ENCODE measurements at places on chromosomes 5 and 9.

DNA sequence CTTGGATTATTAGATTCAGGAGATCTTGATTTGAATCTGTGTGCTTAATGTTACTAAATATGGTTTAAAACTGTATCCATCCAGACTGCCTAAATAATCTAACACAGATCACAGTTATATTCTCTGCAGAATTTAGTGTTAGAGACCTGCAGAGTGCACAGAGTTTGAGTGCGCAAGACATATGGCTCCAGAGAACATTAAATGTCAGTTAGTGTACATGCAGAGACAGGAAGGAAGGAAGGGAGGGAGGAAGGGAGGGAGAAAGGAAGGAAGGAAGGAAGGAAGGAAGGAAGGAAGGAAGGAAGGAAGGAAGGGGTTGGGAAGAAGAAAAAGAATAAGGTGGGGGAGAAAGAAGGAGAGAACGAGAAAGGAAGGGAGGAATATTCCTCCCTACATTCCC, 210.0 kb upstream of the COX7C start:
- no peak for DNase-seq

DNA sequence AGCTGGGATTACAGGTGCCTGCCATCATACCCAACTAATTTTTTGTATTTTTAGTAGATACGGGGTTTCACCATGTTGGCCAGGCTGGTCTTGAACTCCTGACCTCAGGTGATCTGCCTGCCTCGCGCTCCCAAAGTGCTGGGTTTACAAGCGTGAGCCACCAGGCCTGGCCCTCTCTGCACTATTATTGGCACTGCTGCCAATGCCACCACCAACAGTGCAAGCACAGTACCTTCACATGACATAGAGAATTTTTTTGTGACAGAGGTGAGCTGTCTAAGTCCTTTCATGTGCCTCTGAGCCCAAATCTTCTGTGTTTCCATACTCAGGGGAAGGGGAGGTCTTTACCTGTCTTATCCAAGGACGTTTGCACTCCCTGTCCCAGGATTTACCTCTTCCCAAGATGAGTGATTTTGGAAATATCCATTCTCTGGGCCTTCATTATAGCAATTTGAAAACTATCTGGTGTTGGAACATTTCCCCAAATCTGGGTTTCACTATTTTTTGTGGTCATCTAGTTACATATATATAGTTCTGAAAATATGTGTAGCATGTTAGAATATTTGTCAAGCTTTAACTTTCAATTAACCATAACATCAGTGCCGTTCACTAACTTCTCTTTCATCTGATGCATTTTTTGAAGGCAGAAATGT, 5.4 kb upstream of the CD180 start:
- DNase-seq = no peak

DNA sequence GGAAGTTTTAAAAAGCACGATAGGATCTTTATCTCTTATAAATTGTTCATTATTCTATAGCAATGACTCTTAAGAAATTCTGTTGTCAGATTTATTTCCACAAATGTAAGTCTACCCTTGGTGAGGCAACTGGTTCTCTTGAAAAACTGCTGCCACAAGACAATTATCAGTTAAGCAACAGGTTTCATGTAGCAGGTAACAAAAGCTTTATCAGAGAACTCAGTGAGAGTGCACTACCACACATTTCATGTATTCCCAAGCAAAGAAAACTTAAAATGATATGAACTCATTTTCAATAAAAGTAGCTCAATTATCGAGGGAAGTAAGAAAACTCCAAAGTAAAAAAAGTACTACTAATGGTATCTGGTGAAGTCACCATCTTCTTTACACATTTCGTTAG, 9.4 kb downstream of the NR6A1 start:
- no peak for DNase-seq

- no peak for DNase-seq
Observed at GRCh38 chr5:103693517-103693916, 130.9 kb upstream of the NUDT12 start.

DNA sequence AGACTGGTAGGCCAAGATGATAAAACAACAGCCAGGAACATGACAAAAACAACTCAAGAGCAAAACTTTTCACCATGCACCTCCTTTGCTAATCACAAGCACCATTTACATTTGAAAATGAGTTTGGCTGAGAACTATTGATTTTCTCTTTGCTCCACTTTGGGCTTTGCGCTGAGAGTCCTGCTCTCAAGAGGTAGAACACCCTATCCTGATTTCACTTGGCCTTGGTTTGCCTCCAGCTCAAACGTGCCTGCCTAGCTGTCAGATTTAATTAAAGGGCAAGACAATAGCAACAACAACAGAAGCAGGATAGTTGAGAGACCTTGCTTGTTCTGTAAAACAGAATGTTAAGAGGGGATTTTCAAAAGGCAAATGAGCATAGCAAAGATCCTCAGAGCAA, 128.2 kb upstream of the ASTN2 start:
- DNase-seq = no peak

DNA sequence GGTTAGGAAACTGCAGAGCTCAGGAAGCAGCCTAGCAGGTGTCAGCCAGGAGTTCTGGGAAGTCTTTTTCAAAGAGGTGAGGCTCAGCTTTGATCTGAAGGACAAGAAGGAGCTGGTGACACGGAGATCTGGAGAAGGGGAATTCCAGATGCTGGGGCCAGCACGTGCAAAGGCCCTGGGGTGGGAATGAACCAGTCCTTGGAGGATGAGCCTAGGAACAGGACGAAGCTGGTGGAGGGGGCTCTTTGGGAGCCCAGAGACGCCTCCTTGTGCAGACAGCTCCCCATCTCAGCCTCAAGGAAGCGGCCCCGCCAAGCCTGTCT, 15.2 kb upstream of the RNU6ATAC start:
- DNase-seq = no peak

DNA sequence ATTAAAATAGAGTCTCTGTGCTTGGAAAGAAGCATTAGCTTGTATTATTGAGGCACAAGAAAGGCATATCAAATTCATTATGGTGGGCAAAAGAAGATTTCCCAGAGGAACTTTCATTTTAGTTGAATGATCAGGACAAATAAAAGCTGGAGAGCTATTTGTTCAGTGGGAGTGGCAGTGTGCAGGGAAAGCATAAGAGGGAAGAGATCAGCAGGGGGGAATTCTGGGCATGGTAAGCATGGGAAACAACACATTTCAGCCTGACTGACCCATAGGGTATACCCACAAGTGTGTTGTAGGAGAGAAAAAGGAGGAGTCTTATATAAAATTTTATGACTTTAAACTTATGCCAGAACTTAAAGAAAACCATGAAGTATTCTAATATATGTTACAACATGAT, 167.7 kb upstream of the RASA1 start:
- no peak for DNase-seq

DNA sequence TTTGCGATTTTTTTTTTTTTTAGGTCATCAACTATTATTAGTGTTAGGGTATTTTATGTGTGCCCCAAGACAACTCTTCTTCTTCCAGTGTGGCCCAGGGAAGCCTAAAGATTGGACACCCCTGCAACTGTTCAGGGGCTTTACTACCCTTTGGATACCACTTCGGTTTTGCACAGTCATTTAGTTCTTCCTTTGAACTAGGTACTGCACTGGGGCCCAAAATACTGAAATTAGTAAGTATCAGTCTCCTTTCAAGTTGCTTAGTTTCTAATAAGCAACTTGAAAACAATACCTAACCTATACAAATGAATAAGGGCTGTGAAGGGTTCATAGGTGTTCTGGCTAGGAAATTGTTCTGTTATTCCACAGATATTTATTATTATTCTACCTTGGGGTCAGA, 45.3 kb downstream of the CWC27 start:
- no peak for DNase-seq

GRCh38 chr5:31942546-31942945, 231.6 kb downstream of the GOLPH3 start:
- no peak for DNase-seq

GRCh38 chr9:77882294-77882693, 149.3 kb downstream of the GNAQ start:
- no peak for DNase-seq

DNA sequence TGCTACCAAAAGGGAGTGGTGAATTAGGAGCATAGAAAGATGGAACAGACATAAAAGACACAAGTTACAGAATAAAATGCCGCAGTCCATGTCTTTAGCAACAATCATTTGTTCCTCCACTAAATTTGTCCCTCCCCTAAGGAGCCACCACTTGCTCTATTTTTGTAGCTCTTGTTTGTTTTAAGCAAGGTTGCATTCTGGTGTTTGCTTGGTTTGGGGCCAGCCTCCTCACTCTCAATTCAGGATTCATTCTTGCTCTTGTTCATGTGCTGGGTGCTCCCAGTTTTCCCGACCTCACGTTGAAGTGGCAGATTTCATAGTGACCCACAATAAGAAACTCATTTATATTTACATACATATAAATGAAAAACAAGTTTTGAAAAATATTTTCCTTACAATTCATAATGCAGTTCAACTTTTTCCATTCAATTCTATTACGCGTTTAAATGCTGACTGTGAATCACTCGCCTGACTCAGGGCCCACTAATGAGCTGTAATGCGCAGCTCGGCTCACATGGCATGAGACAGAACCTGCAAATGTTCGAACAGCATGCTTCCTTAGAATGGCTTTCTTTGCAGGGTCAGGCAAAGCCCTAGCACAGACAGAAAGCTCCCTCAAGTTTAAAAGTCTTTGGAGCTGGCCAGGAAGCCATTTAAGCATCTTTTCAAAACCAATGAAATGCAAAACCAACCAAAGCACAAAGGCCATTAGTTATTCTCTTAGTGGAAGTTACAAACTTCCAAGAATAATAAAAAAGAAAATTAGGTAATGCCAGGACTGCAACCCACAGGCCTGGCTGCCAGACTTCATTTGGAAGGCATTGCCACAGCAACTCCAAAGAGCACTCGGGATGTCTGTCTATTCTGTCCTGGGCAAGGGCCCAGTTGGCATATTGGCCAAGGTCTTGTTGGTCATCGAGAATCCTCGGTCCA, 41.7 kb downstream of the RETREG1 start:
- no peak for DNase-seq

Data from activated T-cell treated with anti-CD3 and anti-CD28 coated beads for 24 hours (primary cell).